ENCODE measurements at places on chromosomes 11 and 22. TPM values are rescaled to one million over a fixed set of nuclear protein-coding genes. Genes with fewer than 3 reads are reported as not detected.

The IGSF9B gene
- 3.8 TPM for total RNA-seq

The ABCG4 gene
- total RNA-seq, result not detected

The PGA3 gene
- not detected for total RNA-seq

DNA sequence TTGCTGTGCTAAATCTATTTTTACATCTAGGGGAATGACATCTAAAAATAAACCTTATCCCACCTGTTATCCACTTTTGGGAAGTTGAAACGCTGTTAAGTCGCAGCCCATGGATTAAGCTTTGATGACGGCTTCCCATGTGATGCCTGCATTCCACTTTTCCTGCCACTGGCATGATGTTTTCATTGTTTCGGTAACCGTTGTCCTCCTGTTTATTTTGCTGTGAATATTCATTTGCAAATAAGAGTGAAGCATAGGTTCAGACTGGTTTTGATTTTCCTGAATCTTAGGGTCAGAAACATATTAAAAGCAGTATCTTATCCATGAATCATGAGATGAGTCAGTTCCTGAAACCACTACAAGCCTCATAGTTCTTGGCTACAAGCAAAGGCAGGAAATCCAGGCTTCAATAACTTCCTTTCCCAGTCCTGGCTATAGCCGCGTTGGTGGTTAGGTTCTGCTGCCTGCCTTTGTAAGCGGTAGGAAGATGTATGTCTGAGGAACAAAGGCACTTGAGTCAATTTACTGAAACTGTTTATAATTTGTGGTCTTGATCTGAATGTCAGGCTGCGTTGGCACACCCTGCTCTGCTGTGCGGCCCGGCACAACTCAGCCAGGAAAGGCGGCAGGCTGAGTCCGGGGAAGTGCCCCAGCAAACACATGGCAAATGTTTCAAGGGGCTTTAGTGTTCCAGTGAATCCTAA lies 19.4 kb downstream of the TEAD1 start:
- H3K4me3 ChIP-seq, result no peak overlapping the region
- H3K4me1 ChIP-seq, result peaks cover 13% of the 10 kb centered on the region
- no peaks in the 10 kb centered on the region for H3K27me3 ChIP-seq
- no peaks in the 10 kb centered on the region for H3K36me3 ChIP-seq
- no peak for DNase-seq

DNA sequence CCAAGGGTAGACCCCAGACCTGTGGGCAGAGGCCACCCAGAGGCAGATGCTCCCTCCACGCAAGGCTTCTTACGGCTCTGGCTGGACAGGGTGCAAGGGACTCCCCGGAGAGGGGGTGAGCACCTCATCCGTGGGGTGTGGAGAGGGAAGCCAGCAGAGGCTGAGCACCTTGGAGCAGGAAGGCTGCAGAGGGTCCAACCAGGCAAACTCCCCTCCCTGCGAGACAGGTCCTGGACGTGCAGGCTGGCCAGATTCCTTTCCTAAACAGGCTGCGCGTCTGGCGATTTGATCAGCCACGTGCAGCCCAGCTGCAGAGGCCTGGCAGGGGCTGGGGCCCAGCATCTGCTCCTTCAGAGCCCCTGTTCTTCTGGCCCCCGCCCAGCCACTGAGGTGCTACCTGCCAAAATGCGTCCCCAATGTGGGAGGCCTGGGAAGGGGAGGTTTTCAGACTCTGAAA lies 49.3 kb downstream of the WNT11 start:
- no peak overlapping the region for H3K4me3 ChIP-seq
- H3K27ac ChIP-seq, result no peak overlapping the region
- no peaks in the 10 kb centered on the region for H3K36me3 ChIP-seq
- no peaks in the 10 kb centered on the region for H3K4me1 ChIP-seq

The LRRC56 gene
- total RNA-seq, result 4.0 TPM

- H3K4me3 ChIP-seq, result peak overlapping the region; percentile 88
- H3K27me3 ChIP-seq, result no peaks in the 10 kb centered on the region
- no peaks in the 10 kb centered on the region for H3K36me3 ChIP-seq
- peak overlapping the region; percentile 79 for H3K27ac ChIP-seq
These were observed 869 bp downstream of the ZC3H7B start for GRCh38 chr22:41302021-41302767.

DNA sequence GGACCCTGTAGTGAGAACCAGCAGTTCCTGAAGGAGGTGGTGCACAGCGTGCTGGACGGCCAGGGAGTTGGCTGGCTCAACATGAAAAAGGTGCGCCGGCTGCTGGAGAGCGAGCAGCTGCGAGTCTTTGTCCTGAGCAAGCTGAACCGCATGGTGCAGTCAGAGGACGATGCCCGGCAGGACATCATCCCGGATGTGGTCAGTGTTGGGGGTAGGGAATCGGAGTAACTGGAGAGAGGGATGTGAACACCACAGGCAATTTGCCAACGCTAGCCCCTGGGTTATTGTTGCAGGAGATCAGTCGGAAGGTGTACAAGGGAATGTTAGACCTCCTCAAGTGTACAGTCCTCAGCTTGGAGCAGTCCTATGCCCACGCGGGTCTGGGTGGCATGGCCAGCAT lies 19.9 kb downstream of the MADD start:
- no peaks in the 10 kb centered on the region for H3K4me1 ChIP-seq
- DNase-seq, result no peak
- no peak overlapping the region for H3K4me3 ChIP-seq
- no peaks in the 10 kb centered on the region for H3K36me3 ChIP-seq

Measured in Peyer's patch (tissue), 4 donors.